ENCODE measurements at places on chromosomes 2 and 18. TPM values are rescaled to one million over a fixed set of nuclear protein-coding genes. Genes with fewer than 3 reads are reported as not detected.

Gene PPP4R1
- 162 TPM for total RNA-seq

Gene KDSR
- total RNA-seq = 29.5 TPM

Gene LYPD6B
- not detected for total RNA-seq

Gene CABLES1
- total RNA-seq = 17.0 TPM

GRCh38 chr2:55141572-55142413 is 90.3 kb downstream of the CLHC1 start:
- no peak for DNase-seq

DNA sequence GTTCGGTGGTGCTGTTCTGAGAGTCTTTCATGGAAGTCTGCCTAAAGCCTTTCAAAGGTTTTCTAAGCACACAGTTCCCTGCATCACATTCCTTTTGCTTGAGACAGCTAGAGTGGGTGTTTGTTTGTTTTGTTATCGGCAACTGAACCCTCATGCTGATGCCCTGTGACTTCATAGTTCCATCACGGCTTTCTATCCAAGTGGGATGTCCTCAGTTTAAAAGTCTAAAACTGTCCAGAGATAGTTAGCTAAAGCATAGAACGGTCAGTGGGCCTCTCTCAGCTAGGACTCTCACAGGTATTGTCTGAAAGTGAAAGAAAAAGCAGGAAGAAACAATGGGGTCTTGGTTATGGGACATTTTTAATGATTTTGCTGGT is 337.3 kb downstream of the OSR1 start:
- DNase-seq = no peak

DNA sequence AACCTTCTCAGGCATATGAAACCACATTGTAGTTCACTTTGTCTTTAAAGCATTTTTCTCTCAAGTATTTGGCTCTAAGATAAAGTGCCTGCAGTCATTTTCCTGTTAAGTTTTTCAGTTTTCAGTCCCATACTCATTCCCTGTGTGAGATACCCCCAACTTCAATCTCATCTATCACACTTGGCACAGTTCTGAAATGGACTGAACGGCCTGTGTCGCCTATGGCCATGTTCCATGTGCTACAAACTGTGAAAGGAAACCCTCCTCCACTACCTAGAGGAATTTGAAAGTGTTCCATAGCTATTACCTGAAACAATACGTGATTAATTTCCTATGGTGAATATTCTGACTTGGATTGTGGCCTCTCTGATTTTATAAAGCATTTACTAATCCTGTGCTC is 319.1 kb downstream of the CTNNA2 start:
- no peak for DNase-seq

GRCh38 chr2:157735532-157735931 is 106.9 kb upstream of the ACVR1C start:
- DNase-seq = no peak

DNA sequence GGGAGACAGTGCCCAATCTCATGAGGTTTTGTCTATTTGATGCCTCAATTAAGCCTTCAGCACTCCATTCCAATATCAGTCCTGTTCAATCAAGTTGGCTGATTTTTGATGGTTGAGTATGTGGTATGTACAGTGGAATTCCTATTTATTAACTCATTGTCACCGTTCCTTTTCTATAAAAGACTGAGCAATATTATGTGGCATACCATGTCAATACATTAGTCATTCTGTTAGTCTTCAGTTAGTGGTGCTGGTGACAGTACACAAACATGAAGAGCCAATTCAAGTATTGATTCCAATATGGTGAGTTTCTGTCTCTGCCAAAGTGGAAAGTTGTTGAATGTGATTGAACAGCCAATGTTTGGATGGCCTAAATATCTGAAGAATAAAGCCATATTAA is 1343.9 kb downstream of the SUCLG1 start:
- DNase-seq = no peak

- DNase-seq = peak; percentile 64
Measured at GRCh38 chr18:26226229-26227050, at the start of gene TAF4B. Gene TAF4B (plus strand): TSS chr18:26226445. CDS start chr18:26226934, 489 bp downstream.

DNA sequence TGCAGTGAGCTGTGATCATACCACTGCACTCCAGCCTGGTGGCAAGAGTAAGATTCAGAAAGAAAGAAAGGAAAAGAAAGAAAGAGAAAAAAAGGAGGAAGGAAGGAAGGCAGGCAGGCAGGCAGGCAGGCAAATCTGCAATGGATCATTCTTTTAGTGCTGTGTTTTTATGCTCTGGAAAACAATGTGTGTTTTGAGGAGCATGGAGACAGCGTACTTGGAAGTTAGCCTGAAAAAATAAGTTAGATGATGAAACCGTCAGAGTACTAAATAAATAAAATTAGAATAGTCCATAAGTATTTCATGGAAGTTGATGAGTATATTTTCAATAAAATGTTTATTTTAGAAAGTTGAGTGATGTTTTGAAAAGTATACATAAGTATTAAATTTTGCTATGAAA is 366.4 kb upstream of the CDH20 start:
- DNase-seq = peak; percentile 43

DNA sequence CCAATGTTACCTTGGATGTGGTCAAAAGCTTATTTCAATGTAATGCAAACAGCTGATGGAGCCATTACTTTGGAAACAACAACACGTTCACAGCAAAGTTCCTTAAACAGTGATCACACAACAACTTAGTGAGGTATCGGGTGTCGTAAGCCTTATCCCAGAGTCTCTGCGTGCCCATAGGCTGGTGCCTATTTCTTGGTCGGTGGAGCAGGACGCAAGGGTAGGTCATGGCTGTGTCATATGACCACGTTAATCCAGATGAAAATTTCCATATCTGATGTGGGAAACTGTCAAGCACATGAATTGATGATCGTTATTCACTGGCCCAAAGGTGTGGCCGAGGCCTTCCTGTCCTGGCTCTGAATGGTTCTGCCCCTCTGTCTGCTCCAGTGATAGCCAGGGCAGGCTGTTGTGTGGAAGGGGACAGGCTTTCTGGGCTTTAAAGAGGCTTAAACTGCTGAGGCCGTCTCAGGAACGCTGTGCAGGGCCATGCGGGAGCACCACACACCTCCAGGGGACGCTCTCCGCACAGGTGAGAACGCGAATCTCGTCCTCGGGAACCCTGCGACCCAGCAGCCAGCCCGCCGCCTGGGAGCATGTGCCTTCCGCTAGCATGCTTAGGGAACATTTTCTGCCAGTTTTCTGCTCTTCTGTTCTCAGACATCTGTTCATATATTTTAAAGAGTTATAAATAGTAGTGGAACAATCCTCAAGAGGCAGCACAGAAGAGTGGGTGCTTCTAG is 90.6 kb downstream of the KCTD1 start:
- DNase-seq = no peak

DNA sequence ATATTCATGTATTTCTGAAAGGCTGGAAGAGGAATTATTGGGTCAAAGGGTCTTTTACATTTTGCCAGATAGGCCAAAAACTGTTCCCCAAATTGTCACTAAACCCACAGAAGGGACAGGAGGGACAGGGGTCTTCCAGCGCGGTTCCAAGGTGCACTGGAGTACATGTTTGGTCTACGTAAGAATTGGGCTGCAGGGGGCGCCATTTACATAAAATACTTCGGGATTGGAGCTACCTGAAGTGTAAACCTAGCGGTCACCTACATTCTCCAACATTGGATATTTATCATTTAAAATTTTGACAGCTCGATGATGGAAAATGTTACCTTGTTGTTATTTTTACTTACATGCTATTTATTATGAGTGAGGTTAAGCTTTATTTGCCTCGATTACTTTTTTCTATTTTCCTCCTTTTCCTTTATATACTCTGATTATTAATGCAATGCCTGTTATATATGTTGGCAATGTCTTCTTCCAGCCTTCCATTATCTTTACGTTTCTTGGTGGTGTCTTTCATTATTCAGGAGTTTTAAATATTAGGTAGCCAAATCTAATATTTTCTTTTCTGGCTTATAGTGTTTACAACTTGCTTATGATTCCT is 43.0 kb upstream of the RAB6C start:
- no peak for DNase-seq

GRCh38 chr2:147500229-147500628 is 344.6 kb upstream of the ACVR2A start:
- no peak for DNase-seq

DNA sequence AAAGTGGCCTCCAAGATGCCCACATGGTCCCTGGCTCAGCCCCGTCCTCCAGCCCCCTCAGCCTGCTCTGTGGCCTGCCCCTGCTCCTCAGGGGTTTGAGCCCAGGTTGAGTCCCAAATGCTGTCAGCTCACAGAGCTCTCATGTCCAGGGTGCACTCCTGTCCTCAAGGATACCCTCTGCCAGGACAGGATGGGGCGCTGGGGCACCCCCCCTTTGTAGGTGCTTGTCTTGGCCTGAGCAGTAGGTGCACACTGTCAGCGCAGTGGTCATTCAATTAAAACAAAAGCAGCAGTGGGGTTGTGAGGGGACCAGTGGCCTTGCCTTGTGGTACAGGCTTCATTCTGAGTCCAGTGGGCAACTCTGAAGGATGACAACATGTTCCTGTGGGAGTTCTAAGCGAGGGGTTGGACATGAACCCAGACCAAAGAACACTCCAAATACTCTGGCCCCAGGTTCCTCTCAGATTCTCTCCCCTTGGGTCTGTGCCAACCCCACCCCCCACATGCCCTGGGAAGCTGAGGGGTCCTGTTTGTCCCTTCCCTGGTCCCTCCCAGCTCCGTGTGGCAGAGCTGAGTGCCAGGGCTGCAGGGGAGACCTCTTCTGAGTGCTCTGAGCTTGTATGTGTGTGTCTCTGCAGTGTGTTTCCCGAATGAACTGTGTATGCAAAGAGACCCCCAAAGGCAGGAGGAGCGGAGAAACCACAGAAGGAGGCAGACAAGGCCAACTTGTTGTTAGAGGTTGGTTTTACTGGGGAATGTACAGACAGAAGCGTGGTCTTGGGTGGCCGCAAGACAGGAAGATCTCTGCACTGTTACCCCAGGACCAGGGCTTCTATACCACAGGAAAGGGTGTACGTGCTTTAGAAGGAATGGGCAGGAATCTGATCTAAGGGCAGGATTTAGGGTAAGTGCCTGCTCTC is 155.6 kb upstream of the HS6ST1 start:
- DNase-seq = no peak

DNA sequence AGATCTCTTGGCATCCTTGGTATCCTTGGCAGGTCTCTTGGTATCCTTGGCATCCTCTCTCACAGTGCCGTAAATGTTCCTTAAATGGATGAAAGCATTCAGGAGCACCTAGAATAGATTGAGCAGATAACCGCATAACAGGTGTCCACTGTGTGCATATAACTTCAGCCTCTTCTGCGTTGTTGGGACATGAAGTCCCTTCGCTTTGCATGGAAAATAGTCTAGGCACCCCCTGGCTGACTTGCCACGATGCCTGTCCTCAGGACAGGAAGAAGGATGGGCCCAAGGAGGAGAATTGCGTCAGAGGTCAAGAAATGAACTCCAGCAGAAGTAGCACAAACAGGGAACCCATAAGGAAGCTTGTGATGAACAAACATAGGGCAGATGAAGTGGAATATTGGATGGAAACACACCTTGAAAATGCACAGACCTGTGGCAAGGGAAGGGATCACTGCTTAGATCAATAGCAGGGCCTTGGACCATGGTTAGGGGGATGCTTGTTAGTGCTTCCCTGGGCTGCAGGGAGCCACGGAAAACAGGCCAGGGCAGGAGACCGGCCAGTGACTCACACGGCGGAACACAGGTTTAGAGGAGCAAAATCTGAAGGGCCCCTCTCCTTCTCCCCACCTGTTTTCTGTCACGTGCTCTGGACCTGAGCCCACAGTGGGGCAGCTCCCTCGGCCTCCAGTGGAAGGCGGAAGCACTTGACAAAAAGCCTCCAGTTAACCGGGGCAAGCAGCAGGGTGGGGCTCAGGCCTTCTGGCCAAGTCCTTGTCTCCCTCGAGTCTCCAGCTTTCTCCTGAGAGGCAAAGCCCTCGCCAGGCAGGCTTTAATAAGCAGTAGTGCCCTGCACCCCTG is 99.2 kb upstream of the ASAP2 start:
- no peak for DNase-seq

- DNase-seq = no peak
Measured at GRCh38 chr2:120933693-120934573, 198.3 kb downstream of the GLI2 start.

DNA sequence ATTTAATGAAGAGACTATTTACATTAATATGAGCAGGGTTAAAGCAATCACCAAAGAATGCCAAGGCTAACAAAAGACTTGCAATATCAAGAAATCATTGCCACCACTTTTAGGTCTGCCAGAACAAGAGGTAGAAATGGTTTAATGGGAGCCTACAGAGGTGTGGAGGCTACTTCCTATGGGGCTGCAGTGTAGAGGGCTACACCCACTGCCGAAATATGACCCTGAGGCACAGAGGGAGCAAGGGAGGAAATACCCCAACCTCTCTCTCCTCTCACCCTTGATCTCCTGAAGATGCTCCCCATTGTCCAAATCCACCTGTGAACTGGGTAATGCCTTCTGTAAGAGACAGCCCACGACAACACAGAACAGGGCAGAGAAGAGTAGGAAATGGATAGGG is 315.4 kb downstream of the SMAD2 start:
- no peak for DNase-seq

DNA sequence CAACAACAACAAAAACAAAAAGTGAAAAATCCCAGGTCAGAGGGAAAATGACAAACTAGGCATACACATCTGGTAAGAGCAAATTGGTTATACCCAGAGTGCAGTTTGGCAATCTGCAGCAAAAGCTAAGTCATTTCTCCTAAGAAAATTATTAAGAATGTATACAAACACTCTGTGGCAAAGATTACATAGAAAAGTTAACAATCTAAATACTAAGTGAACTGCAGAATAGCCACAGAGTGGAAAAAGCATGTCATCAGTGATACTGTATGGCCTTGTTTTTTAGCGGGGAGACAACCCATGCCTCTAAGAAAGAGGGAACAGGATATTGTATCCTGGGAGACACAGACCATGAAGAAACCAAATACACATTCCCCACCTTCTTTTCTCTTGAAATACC is 136.0 kb upstream of the ITGB6 start:
- no peak for DNase-seq

DNA sequence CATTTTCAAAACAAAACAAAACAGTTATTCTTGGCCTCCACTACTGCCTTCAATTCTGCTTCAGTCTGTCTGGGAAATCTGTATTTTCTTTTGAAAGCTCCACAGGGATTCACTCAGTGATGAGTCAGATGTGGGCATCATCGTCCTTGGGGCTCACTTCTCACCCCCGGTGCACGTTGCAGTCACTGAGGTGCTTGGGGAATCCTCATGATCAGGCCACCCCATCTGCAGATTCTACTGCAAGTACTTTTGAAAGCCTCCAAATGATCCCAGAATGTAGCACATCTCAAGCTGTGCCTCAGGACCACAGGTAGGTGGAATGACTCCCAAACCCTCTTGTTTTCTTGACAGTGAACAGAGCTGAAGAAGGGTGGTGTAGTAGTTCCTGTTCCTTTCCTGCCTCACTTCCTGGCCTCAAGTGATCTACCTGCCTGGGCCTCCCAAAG is 34.3 kb downstream of the LPIN2 start:
- DNase-seq = peak; percentile 4

GRCh38 chr2:3241971-3242746 is 135.5 kb downstream of the EIPR1 start:
- no peak for DNase-seq

- DNase-seq = no peak
Measured at GRCh38 chr2:127893494-127893893, 7.7 kb upstream of the AMMECR1L start.

- no peak for DNase-seq
Measured at GRCh38 chr18:41526054-41526453, 429.0 kb upstream of the PIK3C3 start.
